Mammary microvascular endothelial cell (primary cell): ENCODE measurements at places on chromosomes 6 and 20. TPM values are rescaled to one million over a fixed set of nuclear protein-coding genes. Genes with fewer than 3 reads are reported as not detected.

Gene DNAH8
- total RNA-seq = not detected in 2 replicates

Gene SRMS
- total RNA-seq = not detected in 2 replicates

Gene FAM184A
- total RNA-seq = under 0.01 and 0.54 TPM in 2 replicates

Gene POLH
- total RNA-seq = 27.8 and 28.3 TPM in 2 replicates

Gene KIF13A
- total RNA-seq = 83.4 and 83.5 TPM in 2 replicates

Gene MUC21
- not detected in 2 replicates for total RNA-seq

Gene PREX1
- 65.6 and 66.8 TPM in 2 replicates for total RNA-seq

Gene NKAPL
- total RNA-seq = 0.53 and 1.3 TPM in 2 replicates

Gene HLA-DQB2
- total RNA-seq = not detected in 2 replicates

Gene TSBP1
- total RNA-seq = not detected in 2 replicates

Gene BAG2
- total RNA-seq = 5.7 and 5.8 TPM in 2 replicates
